ENCODE measurements at places on chromosomes 4 and X.
A peak's percentile ranks its signal among the peaks of the same experiment; 100 is the strongest.

GRCh38 chr4:139950568-139950967, 203.4 kb downstream of the MAML3 start:
- DNase-seq, result peak; percentile 14

- no peak for DNase-seq
Measured at GRCh38 chr4:24884902-24885301, 27.9 kb downstream of the CCDC149 start.

DNA sequence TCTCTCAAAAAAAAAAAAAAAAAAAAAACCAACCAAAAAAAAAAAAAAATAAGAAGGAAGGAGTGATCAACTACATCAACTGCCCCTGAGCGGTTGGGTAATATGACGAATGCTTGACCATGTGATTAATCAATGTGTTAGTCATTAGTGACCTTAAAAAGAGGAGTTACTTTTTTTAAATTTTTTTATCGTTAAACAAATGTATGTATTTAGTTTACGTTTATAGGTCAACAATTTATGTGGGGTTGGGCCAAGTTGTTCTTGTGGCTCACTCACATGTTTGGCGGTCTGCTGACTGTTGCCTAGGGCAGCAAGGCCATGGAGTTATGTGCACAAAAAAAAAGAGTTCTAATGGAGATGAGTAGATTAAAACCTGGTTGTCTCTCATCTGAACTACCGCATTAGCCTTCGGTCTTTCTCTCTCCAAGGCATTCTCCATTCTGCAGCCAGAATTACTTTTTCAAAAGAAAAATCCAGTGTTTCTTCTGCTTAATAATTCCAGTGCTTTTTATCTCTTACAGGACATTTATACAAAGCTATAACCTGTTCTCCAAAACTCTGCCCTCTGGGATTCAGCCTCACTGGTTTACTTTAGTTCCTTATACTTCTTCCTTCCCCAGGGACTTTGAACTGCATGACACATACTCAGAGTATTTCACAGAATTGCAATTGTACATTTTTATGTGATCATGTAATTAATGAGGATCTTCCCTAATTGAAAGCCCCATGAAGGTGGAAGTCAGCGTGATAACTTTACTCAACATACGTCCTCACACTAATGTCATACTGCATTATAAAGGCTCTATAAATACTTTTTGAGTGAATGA, 505.5 kb downstream of the ANKRD50 start:
- no peak for DNase-seq

GRCh38 chr4:184384810-184385557, 89.4 kb downstream of the IRF2 start:
- DNase-seq, result no peak

DNA sequence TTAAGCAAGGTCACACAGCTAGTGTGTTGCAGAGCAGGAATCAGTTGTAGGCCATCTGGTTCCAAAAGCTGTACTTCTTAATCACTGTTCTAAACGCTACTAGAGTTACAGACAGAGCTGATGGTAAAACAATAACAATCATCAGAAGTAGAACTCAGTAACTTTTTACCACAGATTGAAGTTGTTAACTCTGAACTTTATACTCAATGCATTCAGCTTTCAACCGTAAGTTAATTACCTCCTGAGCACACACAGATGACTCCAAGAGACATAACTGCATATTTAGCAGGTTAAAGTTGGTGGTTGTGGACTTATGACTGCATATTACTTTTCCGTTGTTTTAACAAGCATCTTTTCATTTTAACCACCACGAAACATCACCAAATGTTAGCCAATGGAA, 127.3 kb downstream of the PRSS12 start:
- DNase-seq, result no peak

GRCh38 chrX:17359500-17359899, 15.5 kb upstream of the NHS start:
- no peak for DNase-seq

GRCh38 chr4:158817562-158818296, 48.9 kb downstream of the FNIP2 start:
- DNase-seq, result no peak

DNA sequence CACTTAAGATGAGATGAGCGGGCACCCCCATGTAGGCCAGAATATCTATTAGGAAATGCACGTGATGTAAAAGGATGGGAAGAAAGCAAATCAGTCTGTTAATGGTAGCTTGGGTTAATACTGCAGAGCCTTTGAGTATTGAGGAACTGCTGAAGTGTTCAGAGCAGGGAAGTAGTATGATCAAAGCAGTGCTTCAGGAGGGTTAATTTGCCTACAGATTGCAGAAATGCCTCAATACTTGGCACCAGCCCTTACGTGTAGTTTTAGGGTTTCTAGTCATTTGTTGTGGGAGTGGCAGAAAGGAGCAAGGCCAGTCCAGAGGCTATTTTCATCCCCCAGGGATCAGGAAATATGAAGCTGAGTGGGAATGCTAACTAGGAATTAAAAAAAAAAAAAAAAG, 19.7 kb downstream of the ZFX start:
- DNase-seq, result no peak

DNA sequence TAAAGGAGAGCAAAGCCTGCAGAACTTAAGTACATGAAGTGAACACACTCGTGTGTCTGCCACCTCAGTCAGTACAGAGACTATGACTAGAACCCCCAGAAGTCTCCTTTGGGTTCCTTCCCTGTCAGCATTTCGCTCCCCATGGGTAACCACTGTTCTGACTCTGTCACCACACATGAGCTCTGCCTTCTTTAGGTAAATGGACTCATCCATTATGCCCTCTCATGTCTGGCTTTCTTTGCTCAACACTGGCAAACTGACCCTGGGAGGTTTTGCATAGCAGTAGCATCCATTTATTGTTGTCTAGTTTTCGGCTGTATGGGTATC, 38.5 kb downstream of the TBC1D14 start:
- no peak for DNase-seq

DNA sequence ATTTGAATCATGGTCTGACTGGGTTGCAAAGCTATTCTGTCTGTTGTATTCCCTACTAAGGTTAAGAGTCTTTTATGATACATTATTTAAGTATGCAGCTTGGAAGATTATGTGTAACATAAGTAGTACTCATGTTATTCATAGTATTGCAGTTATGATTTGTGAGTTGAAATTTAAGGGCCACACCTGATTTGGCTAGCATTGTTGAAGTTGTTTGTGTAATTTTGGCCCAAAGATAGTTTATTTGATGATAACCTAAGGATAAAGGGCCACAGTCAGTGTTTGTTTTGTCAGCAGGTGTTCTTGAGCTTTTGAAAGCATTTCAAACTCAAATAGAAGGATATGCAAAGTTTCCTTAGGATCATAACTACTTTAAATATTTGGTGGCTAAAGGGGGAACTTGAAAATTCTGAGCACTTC, 38.9 kb downstream of the NUDT9 start:
- no peak for DNase-seq

- no peak for DNase-seq
Measured at GRCh38 chr4:16759931-16760582, 138.4 kb downstream of the LDB2 start.

- no peak for DNase-seq
Measured at GRCh38 chrX:66756717-66757116, 117.8 kb upstream of the EDA2R start.

- DNase-seq, result no peak
Measured at GRCh38 chrX:55028040-55028439, 2.7 kb downstream of the ALAS2 start.

DNA sequence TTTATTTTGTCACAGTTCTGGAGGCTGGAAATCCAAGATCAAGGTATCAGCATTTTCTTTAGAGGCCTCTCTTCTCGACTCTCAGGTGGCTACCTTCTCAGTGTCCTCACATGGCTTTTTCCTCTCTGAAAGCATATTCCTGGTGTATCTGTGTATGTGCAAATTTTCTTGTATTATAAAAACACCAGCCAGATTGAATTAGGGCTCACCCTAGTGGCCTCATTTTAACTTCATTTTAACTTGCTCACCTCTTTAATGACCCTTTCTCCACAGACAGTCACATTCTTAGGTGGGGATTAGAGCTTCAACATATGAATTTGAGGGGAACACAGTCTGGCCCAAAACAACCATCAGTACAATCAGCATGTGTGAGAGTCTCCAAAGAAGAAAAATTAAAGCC, 542.4 kb upstream of the FAM241A start:
- DNase-seq, result no peak

- no peak for DNase-seq
Measured at GRCh38 chr4:6806924-6807626, 24.5 kb downstream of the KIAA0232 start.

GRCh38 chr4:17448689-17449088, 63.2 kb downstream of the QDPR start:
- no peak for DNase-seq

DNA sequence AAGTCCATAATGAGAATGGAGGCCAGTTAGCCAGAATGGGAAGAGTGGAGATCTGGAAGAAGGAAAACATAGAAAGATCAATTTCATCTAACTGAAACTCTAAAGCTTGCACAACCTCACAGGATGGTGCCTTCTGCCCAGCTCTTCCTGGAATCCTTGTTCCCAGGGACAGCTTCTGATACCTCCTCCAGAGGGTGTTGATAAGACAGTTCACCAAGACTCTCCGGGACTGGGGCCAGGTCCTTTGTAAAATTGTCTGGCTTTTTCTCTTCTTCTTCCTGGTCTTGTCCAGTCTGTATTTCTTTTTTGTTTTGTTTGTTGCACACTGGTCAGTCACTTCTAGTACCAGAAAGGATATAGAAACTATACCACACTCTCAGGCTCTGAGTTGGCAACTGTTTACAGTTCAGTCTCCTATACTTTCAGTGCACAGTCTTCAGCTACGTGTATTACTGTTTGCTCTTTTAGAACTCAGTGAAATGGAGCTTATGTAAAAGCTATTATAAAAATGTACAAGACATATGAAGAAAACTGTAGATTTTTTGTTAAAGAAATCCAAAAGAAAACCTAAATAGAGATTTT, 142.8 kb upstream of the RPL34 start:
- no peak for DNase-seq

DNA sequence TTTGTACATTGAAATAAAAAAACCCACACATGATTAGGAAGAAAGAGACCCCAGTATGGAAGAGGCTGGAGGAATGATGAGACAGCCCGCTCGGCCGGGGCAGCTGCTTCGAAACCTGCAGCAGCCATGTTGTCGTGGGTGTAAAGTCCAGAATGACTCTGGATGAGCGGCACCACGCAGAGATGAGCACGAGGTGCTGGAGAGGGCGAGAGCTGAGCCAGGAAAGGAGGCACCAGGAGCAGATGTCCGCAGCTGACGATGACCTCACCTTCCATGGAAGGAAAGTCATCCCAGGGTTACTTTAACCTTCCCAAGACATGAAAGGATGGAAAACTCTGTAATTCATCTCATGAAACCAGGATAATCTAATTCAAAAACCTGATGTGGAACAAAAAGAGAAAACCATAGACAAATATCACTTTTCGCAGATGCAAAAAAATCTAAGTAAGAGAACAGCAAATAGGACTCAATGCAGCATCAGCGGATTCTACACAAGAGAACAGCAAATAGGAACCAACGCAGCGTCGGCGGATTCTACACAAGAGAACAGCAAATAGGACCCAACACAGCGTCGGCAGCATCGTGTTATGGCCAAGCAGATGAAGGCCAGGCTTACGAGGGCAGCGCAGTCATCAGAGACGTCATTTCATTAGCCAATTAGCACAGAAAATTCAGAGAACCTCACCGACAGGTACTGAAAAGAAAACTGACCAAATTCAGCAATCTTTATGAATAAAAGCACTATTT, 25.9 kb upstream of the SPON2 start:
- no peak for DNase-seq

DNA sequence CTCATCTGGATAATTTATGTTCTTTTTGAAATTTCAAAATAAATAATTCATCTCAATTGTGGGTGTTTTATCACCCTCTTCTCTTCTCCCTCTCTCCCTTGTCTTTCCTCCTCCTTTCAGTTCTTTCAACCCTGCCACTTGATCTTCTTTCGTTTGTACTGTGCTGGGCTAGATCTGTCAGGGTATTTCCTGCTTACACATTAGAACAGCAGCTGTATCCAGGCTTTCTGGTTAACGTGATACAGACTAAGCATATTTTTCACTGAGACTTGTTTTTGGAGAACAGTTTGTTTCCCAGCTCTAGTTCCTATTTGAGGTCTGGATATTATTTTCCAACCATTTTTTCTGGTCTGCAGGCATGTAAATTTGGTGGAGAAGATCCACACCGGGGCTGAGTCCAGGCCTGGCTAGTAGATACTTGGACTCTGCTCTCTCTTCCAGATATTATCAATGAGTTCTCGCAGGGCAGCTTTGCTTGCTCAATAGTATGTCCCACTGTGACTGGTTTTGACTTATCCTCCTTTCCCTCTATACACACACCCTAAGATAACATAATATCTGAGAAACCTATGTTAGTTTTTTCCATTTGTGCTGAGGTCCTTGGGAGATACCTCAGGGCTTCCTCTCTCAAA, 1310.7 kb upstream of the TENM3 start:
- DNase-seq, result no peak

GRCh38 chrX:15564981-15565579, 35.7 kb downstream of the ACE2 start:
- DNase-seq, result peak; percentile 9

- no peak for DNase-seq
Measured at GRCh38 chrX:49117581-49117980, 6.0 kb downstream of the GPKOW start.

DNA sequence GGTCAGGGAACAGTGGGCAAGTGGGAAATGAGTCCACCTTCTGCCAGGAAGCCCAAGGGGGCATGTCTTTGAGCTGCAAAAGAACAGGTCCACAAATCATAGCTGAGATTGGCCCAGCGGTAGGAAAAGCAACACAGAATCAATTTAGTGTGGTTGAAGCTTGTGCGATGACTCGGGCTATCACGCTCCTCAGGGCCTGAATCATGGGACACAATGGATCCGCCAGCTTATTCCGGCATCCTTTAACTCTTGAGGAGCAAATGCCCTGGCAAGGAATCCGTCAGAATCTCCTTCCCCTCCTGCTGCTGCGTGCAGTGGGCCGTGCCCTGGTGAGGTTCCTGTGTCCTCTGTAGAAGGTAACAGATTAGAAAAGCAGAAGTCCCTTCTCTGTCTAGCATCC, 98.0 kb downstream of the RELL1 start:
- no peak for DNase-seq

Measured in CD4-positive, alpha-beta T cell treated with Interleukin-4 for 1 hour (primary cell).